ENCODE measurements at places on chromosomes 7 and 10.

DNA sequence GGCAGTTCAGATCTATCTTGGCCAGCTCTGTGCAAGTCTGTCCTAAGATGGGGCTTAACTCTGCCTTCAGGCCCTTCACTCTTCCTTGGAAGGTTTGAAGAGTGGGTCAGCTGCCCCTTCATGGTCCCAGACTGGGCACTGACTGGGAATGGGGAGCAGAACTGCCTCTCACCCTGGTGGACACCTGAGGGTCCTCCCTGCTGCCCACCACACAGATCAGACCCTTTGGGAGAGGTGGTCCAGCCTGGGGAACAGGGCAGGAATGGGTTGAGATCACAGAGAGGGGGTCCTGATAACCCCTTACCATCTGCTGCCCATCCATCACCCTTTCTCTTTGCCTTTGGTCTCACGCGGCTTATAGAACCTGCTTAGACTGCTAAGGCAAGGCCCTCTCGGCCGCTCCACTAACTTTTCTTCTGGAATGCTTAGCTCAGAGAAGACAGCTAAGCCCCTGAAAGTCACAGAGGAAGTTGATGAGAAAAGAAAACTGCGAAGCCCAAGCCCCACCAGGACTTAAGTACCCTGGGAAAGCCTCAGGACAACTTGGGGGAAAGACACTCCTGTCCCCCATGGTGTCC is 402 bp upstream of the CDHR1 start:
- DNase-seq = no peak

DNA sequence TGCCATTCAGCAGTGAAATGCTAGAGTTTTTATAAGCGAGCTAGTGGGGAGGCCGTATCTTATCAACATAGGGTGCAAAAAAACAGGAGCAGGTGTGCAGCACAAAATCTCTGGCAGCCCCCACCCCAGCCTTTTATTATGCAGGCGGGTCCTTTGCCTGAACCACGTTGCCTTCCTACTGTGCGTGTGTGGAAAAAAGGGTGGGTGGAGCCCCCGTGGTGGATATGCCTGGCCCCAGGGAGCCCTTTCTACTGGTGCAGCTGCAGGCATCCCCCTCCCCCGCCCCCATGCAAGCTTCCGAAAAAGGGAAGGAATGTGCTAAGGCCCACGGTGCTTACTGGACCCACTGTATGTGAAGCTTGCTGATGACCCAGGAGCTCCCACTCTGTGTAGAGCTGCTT is 175.9 kb downstream of the USP6NL start:
- no peak for DNase-seq

DNA sequence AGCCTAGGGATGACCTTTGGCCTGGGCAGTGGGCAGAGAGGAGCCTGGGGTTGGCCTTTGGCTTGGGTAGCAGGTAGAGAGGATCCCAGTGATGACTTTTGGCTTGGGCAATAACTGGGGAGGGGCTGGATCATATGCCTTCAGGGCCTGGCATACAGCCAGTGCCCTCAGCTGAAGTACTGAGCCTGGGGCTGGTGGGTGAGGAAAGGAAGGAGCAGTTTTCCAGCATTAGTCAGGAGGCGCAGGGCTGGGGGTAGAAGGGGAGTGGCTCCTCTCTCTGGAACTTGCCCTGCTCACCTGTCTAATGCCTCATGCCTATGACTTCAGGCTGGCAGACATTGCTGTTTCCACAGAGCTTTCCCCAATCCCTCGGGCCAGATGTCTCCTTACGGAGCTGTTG is 15.2 kb upstream of the COMTD1 start:
- no peak for DNase-seq

GRCh38 chr10:102675011-102675665 is 30.9 kb downstream of the TRIM8 start:
- DNase-seq = no peak

DNA sequence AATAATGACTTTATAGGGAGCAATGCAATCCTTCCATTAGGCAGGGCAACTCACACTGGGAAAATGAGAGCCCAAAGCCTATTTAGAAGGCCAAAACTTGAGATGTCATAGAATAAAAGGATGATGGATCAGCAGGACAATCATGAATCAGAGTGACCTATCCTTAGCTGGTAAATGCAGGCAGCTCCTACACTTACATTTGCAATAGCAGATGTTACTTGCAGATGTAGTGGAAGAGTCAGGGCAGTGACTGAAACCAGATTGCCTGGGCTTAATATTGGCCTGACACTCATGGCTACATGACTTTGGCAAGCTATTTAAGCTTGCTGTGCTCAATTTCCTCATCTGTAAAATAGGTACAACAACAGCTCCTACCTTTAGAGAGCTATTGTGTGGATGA is 98.7 kb downstream of the PRTFDC1 start:
- no peak for DNase-seq
